HCEC 1CT (cell line): ENCODE measurements at places on chromosomes 12 and 14.

DNA sequence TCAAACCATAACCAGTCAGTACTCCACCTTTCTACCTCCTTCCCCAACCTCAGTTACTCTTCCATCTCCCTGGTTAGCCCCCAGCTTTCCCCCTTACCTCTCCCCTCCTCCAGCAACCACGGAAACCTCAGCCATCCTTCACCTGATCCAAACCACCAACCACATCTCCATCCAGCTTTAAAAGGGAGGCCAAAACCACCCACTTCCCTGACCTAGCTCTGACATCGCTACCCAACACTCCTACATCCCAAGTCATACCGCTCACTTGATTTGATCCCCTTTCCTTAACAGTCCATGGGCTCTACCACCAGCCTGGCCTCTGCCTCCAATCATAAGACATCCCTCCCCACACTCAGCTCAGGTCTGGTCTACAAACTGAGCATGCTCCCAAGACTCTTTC is 1.5 kb downstream of the RAB35 start:
- no peak for DNase-seq

DNA sequence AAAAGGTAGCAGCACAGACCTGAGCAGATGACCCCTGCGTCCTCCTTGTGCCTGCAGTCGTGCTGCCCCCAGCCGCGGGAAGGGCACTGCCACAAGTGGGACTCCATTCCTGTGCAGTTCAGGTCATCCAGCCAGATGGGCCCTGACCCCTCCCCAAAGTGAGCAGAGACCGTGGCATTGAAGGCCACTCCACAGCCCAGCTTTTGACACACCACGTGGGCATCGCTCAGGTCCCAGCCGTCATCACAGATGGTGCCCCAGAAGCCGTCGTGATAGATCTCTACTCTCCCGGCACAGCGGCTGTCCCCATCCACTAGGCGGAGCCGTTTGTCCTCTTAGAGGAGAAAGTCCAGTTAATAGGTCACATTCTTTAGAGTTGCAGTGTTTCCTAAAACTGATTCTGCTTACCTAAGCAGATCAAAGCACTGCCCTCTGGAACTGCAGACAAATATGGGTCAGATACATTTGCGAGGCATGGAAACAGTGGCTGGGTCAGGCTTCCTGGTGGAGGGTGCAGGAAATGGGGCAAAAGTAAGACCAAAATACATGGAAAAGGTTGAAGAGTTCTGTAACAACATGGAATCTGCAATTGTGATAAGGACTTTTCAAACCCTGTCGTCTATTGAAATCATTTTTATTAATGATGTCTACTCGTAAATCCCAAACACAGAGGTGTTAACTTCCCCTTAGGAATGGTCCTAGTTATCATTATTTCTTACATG is 69.4 kb downstream of the CD163L1 start:
- DNase-seq = peak; percentile 60

DNA sequence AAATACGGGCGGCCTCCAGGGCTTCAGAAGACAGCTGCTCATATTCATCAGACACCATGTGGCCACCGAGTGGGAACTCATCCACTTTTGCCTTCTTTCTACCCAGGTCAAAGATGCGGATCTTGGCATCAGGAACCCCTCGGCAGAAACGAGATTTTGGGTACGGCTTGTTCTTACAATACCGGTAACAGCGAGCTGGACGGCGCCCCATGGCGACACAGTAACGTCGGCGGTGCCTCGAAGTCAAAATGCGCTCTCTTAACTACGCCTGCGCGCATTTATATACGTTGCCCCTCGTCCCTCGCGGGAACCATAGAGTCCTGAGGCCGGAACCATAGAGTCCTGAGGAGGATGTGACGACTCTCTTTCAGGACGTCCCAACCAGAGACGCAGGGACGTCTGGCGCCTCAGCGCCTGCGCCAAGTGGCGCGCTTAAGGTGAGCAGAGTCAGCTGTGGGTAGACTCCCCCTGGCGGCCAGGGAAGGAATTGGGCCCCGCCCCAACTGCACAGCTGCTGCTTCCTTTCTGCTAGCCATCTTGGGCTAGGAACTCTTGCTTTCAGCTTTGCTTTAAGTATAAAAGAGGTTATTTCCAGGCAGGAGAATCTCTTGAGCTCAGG is at the start of gene RPL10L:
Gene RPL10L (minus strand): TSS at position 256 of the 619 bp plus-strand sequence. CDS start 45 bp downstream, at position 211.
- no peak for DNase-seq

GRCh38 chr12:81077329-81077685 is 572 bp upstream of the ACSS3 start:
- DNase-seq = no peak

DNA sequence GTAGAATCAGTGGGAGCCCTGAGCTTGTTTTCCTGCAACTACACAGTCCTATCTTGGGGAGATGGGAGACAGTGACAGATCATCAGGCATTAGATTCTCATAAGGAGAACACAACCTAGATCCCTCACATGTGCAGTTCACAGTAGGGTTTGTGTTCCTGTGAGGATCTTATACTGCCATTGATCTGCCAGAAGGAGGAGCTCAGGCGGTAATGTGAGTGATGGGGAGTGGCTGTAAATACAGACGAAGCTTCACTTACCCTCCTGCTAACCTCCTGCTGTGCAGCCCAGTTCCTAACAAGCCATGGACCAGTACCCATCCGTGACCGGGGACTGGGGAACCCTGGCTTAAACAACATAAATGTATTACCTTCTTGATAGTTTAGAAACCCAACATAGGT is 1034.1 kb downstream of the BCL11B start:
- no peak for DNase-seq

GRCh38 chr14:68982581-68982980 is 3.5 kb upstream of the ACTN1 start:
- DNase-seq = peak; percentile 48

DNA sequence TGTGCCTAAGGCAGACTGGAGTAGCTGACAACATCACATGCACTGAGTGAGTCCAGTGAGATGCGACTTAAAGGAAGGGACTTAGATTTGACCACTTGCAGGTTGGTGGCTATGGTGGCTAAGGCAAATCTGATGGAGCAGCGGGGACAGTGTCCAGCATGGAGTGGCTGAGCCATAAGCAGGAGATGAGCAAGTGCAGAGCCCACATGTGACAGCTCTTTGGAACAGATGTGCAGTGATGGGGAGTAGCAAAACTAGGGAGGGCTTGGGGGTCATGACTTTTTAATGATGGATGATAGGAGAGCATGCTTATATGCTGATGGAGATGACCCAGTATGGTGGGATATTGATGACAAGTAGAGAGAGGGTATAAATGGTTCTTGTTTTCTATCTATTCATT is 80.2 kb downstream of the PELI2 start:
- no peak for DNase-seq

DNA sequence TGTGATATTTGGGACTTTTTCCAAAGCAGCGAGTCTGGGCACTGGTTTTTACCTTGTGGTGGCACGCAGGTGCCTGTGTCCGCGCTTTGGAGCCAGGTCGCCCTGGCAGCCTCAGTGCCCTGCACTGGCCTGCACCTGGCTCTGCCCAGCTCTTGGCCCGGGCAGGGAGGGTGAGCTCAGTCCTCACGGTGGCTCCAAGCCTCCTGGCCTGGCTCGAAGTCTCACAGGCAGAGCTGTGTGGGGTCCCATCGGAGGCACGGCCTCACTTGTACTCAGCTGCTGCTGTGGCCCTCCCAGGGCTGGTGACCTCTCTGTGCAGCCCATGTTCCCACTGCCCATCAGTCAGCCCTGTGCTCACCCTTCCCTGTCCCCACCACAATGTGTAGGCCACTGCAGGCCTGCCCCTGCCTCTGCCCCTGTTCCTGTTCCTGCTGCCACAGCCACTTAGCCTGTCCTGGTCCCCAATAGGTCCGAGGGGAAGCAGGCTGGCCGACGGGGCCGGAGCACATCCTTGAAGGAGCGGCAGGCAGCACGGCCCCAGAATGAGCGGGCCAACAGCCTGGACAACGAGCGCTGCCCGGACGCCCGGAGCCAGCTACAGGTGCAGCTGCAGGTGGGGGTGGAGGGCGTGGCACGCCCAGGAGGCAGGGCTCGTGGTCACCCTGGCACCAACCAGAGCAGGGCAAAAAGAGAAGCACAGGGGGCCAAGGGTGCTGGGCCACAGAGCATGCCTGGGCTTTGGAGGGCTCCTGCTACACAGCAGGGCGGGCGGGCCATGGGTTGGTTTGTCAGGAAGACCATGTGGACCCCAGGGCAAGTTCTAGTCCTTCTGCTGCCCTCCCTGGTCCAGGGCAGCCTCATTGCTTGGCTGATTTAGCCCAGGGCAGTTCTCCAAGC is 16.6 kb upstream of the TEX22 start:
- no peak for DNase-seq

DNA sequence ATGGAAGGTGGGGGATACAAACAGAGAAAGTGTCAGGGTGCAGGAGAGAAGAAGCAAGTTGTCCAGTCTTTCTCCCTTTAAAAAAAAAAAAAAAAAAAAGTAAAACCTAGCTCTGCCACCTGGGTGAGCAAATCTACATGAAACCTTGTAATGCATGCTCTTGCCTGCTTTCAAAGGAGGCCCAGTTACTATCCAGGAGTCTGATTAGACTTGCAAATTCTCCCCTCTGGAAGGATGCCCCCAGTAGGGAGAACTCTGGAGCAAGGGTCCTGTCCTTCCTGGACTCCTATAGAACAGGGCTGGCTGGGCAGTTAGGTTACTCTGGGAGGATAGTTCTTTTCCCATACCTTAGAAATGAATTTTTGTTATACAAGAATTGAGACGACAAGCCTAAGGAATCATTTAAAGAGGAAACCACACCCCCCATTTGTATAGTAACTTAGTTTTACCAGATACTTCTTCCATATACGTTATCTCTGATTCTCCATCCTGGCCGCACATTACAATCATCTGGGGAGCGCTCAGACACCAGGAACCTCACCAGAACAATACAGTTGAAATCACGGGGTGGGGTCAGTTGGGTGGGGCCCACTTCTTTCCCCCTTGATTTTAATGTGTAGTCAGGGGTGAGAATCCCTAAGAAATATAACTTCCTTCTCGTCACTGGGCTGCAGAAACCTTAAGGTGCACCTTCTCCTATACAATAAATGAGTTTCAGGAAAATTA is 30.5 kb downstream of the RAB35 start:
- DNase-seq = no peak

- no peak for DNase-seq
These were observed 55.9 kb upstream of the AVPR1A start for GRCh38 chr12:63206909-63207308.

GRCh38 chr12:110647631-110648040 is 33.7 kb downstream of the TCTN1 start:
- no peak for DNase-seq

- no peak for DNase-seq
These were observed 2.1 kb upstream of the NDRG2 start for GRCh38 chr14:21026988-21027315.

GRCh38 chr12:127355061-127355841 is 911.7 kb upstream of the TMEM132C start:
- peak; percentile 40 for DNase-seq

DNA sequence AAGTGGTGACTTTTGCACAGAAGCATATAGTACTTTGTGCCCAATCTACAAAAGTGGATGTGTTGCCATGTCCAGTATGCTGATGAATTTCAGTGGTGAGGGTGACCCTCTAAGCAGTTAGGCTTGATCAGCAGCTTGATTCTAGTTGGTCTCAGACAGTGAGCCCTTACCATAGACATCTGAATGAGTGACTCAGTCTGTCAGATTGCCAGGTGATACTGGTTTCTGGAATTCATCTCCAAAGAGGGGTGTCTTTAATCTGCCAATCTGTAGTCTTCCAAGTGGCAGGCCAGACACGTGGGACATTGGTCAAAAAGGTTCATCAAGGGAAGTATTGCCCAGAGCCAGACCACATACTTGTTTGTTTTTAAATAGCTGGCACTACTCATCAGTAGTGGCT is 187.4 kb upstream of the SLC16A7 start:
- peak; percentile 20 for DNase-seq

DNA sequence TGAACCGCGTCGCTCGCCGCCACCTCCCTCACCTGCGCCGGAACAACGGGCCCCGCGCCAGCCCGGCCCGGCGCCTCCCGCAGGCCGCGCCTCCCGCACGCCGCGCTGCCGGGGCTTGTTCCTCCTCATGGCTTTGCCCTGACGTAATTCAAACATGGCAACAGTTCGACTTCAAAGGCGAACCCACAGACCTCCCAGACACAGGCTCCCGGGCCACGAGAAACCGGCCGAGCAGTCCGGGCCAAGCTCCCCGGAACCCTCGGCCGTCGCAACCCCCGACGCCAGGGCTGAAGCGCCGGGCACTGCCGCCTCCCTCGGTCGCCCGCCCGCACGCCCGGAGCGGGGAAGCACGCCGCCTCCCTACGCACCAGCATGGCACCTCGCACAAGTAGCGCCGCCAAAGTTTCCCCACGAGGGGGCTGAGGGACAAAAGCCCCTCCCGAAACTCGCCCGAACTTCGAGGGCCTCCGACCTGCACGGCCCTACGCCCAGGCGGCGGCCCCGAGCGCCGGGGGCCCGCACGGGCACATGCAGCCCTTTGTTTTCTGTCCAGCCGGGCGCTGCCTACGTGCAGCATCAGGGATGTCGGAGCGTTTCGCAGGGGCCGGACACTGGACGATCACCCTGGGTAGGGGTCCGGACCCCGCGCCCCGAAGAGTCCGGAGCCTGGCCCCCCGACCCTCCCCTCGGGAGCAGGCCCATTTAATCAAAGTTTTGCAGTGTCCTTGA is 1.7 kb downstream of the SINHCAF start:
- DNase-seq = peak; percentile 68

DNA sequence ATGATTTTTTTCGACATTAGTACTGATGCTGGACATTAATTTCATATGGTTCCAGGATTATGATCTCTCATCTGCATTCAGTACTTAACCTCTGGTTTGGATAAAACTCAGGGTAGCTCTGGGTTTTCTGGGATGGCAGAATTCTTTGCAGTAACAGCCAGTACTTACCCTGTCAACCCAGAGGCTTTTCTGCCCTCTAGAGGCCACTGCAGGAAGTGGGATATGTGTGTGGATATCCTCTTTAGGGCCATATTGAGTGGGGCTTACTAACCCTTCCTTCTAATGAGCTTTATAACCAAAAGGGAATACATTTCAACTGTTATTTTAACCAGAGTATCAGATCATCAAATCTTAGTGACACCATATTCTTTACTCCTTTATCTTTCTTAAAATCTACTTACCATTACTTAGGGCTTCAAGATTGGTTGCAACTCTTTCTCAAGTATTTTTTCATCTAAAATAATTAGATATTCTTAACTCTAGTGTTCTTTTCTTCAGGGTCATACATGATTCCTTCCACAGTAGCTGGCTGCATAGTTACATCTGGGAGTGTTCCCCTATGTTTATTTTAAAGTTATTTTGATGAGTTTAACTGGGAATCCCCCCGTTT is 488.0 kb upstream of the STXBP6 start:
- no peak for DNase-seq

DNA sequence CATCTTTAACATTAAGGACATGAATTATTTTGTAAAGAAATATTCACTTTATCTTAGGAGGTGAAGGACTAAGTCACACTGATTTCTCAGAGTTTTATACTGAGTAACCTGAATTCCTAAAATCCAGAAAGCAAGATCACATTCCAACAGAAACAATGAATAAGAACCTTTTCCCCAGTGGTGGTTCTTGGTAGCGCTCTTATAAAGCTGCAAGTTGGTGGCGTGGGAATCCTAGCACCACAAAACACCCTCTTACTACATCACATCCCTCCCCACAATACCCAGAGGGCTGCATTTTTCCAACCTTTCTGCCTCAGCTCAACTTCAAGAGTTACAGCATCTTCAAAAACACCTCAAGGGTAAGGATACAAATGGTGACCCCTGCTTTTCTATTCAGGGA is 44.0 kb upstream of the SMUG1 start:
- peak; percentile 32 for DNase-seq

GRCh38 chr12:105060715-105061378 is 23.4 kb downstream of the ALDH1L2 start:
- DNase-seq = no peak
